H54 (cell line): ENCODE measurements at places on chromosomes 1 and 21.

DNA sequence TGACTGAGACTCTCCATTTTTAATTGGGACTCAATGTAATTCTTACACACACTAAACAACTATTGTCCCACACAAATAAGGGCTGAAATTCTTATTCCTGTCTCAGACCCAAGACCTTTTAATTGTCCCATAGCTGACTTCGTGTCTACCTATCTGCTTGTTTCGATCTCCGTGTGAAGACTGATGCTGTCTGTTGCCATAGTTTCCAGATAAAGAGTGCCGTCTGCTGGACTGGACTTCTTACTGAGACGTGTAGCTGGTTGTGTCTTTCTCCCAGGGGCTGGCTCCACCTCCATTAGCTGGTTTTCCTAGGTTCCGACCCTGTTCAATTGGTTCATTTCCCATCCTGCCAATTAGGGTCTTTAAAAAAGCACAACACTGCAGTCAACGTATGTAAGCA, 235.3 kb upstream of the PLXNA2 start:
- DNase-seq = no peak

DNA sequence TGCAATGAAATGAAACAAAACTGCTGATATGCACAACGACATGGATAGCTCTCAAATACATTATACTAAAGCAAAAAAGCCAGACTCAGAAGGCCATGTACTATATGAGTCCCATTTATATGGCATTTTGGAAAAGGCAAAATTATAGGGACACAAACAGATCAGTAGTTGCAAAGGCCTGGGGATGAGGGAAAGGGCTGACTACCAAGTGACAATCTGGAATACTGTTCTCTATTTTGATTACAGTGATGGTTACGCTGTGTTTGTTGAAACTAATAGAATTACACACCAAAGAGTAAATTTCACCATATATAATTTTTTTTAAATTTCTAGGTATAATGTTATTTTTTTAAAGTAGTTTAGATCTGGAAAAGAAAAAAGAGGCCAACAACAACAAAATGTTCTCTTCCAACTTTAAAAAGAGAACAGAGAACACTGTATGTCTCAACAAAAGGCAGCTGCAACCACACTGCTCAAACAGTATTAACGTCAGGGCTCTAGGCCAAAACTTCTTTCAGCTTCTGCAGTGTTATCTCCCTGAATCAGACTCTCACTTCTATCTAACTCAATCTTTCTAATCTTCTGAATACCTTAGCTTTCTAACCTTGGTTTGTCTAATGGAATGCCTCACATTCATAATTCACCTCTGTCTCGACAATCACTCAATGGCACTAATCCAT, 75.8 kb downstream of the FOXJ3 start:
- no peak for DNase-seq

- DNase-seq = no peak
These were observed 2.6 kb downstream of the MTF2 start for GRCh38 chr1:93081716-93082115.

DNA sequence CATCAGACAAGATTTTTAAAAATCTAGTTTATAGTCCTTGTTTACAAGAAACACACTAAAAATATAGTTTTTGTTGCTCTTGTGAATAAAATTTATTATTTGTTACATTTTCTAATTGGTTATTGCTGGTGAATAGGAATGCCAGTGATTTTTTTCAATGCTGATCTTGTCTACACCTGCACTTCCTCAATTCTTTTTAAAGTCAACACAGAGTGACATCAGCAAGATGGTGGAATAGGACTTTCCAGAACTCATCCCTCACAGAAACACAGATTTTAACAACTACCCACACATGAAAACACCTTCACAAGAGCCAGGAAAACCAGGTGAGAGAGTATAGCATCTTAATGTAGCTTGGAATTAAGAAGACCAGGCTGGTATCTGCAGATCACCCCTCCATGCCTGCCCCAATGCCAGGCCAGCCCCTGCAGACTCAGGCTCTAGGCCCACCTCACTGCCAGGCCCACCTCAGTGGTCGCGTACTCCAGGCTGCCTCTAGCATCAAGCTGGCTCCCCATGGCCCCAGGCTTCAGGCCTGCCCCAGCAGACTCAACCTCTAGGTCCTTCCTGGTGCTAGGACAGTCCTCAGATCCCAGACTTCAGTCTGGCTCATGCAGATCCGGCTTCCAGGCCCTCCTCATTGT, 117.6 kb downstream of the WDR3 start:
- DNase-seq = no peak

- no peak for DNase-seq
These were observed 10.8 kb downstream of the S1PR1 start for GRCh38 chr1:101247404-101248287.

GRCh38 chr1:161216945-161217712, 2.0 kb downstream of the FCER1G start:
- no peak for DNase-seq

DNA sequence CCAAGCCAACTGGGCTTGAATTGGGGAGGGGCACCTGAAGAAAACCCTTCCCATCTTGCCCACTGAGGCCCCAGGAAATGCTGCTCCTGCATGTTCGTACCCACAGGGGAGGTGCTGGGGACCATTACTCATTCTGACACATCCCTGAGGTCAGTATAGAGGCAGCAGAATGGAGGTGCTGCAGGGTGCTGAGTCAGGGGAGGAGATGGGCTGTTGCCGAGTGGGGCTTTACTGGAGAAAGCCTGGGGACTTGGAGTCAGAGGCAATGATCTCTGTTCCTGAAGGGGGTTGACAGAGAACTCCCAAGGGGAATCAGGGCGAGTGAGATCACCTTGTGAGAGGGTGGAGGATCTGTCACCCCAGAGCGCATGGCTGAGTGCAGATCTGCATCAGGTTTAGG, 40.2 kb upstream of the KCNA10 start:
- DNase-seq = no peak

GRCh38 chr1:208420696-208421095, 176.5 kb upstream of the PLXNA2 start:
- no peak for DNase-seq

- DNase-seq = no peak
These were observed 4.7 kb upstream of the SLFNL1 start for GRCh38 chr1:41025979-41026819.

DNA sequence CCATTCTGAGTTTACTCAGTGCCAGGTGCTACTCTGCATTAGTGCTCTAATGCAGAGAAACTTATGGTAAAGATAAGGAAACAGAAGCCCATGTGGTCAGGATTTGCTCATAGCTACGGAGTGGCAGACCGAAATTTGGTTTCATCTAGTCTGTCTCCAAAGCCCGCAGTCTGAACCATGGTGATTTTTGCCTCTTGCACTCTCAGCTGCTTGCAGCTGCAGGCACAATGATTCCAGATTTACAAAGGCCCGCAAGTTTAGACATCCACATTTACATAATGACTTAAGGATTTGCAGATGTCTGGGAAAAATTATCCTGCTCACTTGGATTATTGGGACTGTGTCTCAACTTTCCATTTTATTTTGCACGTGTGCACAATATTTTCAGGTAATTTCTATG, 161.3 kb upstream of the KCNJ6 start:
- no peak for DNase-seq

- DNase-seq = no peak
These were observed 544.5 kb upstream of the DAB1 start for GRCh38 chr1:57968321-57968720.

- DNase-seq = no peak
These were observed 439.5 kb downstream of the SMYD3 start for GRCh38 chr1:246067432-246068216.

- DNase-seq = no peak
These were observed 47.6 kb downstream of the IER5 start for GRCh38 chr1:181135815-181136737.

DNA sequence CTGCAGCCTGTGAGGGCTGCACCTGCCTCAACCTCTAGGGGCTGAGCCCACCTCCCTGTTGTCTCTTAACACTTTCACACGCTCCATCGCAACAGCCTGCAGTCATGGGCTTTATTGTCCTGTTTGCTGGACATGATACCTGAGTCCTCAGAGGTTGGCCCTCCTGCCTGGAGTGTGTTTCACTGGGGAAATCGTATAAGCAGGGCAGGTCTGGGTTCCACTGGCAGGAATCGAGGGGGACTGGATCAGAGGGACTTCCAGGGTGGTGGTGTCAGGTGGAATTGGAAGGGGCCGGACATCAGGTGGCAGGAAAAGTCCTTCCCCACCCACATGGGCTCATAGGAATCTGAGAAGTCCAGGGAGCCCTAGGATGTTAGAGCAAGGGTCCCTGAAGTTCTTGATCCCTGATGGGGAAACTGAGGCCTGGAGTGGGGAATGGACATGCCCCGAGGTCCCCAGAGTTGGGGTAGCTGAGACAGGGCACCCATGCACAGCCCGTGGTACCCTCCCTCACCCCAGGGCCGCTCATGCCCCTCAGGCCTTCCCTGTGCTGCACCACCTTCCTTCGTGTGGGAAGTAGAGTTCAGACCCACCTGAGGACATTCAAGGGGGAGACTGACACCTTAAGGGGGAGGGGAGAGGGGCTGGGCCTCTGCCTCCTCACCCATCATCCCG, 66.6 kb downstream of the PIK3CD start:
- no peak for DNase-seq

DNA sequence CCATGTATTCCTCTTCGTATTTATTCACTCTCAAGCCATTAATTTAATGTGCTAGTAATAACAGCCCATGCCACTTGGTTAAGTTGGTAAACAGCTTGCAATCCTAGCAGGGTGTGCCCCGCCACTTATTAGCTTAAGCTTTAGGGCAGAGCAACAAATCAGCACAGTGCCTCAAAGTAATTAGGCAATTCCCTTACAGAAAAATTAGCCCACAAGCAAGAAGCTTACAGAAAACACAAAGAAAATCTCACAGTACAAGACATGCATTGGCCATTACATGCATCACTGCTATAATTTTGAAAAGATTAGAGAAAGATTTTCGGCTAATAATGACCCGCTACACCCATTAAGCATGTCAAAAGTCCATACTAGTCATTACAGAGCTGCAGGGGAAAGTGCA, 47.6 kb downstream of the TGFB2 start:
- no peak for DNase-seq

DNA sequence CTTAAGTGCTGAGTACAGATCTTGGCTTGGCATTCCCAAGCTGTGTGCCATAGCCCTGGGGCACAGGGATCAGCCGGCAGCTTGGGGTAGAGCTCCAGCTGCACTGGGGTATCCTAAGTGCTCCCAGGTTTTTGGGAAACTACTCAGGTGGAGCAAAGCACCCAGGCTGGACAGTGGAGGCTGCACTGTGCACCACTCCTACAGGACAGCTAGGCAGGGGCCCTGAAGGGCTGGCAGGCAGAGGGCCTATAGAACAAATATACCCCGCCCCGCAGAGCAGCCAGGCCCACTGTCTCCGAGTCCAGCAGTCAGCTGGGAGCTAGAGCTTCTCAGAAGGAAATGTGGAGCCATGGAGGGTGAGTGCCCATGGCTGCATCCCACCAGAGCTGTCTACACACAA, 691.7 kb upstream of the ADGRL2 start:
- no peak for DNase-seq

DNA sequence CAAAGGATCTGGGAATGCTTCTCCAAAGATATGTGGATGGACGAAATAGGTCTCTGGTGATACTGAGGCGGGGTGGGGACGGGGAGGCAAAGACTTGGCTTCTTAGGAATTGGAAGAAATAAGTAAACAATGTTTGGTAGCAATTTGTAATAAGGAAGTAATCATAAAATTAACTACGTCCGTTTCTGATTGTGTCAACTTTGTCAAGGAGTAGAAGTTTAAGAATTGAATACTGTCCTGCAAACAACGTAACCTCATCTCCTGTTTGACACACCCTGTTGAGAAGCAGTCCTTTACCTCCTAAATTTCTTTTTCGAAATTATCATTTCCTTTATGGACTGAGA, 471 bp downstream of the POLR3C start:
- no peak for DNase-seq

DNA sequence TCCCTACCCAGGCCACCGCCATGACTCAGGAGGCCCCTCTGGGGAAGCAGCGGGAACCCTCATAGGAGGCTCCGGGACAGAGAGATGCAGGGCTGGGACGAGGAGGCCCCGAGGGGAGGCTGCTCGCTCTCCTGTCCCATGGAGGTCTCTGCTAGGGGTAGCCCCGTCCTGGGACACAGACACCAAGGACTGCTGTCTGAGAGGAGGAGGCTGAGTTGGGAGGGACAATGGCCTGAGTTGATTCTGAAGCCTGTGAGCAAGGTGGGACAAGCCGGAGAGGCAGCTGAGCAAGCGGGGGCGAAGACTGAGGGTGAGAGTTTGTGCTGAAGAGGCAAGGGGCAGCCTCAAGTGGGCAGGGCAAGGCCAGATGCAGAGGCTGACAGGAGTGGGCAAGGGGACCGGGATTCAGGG, 17.4 kb downstream of the SLC27A3 start:
- DNase-seq = no peak

GRCh38 chr1:157001304-157001703, 44.2 kb downstream of the ARHGEF11 start:
- no peak for DNase-seq

DNA sequence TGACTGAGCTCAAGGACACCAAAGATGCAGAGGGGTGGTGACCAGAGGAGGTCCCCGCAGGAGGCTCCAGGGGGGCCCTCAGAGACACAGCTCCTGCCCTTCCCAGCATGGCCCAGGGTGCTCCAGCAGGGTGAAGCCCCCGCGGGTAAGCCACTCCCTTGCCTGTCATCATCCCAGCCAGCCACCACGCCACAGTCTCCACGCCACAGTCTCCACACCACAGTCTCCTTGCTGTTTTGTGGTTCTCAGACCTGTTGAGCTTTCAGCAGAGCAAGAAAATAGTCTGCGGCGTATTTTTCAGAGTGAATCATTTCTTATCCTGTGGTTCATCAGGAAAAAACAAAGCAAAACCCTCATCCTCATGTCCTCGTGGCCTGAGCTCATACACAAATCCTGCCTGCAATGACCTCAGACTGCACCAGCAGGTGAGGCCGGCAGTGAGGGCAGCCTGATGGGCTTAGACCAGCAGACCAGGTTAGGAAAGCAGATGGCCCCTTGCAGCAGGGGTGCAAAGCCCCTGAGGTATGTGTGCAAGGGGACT, 25.7 kb upstream of the ABCG1 start:
- DNase-seq = no peak

DNA sequence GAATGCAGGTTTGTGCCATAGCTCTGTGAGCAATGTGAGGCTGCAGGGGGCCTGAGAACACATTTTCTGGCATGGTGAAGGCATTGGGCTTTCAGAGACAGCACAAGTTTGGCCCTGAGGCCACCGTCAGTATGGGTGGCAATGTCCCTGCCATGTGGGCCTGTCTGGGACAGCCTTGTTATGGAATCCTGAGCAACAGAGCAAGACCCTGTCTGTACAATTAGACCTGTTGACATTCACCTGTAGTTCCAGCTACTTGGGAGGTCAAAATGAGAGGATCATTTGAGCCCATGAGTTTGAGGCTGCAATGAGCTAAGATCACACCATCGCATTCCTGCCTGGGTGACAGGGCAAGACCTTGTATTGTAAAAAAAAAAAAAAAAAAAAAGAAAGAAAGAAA, 35.6 kb downstream of the PRDM15 start:
- no peak for DNase-seq
